Omental fat pad (tissue), 4 donors: ENCODE measurements at places on chromosomes 12 and 14. TPM values are rescaled to one million over a fixed set of nuclear protein-coding genes. Genes with fewer than 3 reads are reported as not detected.

DNA sequence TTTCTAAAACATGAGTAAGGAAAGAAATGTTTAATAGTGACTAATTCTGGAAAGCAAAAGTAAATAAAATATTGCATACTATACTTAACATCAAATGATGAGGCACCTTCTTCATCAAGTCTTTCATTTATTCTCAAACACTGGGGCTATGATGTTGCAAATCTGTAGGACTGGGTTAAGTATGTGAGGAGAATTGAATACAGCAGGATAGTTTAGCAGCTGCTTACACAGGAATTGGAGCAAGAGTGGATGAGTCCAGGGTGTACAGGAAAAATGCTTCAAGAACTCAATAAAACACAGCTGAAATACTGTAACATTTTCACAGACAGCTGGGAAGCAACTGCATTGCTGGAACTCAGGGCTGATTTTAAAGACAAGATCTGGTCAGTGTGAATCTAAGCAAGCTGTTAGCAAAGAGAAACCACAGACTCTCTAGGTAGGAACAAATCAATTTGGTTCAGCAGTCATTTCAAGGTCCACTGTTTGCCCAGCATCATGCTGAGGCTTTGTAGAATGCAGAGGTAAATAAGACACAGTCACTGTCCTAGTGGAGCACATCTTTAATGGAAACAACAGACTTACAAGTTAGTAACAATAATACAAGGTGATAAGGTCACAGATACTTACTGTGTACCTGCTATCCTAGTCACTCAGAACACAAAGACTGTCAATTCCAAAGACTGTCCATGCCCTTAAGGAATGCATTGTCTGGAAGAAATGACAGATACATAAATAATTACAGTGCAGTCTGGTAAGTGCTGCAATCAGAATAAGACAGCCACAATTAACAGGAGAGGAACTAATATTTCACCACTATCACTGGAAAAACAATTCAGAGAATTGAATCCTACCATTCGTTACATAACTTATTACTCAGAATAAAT lies 96.8 kb upstream of the DACT1 start:
- no peak for DNase-seq

DNA sequence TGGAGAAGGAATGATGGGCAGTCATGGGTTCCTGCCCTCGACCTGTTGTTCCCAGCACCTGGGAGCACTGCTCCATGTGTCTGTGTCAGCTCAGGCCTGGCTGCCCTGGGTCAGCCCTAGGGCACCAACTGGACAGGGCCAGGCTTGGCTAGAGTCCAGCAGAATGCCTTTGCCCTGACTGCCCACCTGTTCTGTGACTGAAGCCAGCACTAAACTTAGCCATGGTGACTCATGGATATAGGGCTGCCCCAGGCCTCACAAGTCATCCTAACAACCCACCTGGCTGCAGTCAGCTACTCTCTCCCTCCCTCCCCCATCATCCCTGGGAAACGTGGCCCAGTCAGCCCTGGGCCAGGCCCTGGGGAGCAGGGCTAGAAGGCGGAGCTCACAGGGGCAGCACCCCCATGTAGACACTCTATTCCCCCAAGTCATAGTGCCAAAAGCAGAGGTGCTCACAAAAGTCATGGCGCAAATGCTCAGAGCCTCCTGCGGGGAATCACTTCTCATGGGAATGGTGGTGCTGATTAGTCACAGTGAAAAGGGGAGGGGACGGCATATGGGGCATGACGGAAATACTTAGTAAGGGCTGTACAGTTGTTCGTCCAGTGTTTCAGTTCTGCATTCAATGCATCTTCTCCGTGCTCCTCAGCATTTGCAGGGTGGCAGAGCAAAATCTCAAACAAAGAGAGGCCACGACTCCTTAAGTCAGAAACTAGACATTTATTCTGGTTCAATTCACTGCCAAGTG lies 52.0 kb upstream of the NTF3 start:
- DNase-seq = no peak

- no peak for DNase-seq
These were observed 28.2 kb downstream of the PPFIBP1 start for GRCh38 chr12:27552235-27552634.

DNA sequence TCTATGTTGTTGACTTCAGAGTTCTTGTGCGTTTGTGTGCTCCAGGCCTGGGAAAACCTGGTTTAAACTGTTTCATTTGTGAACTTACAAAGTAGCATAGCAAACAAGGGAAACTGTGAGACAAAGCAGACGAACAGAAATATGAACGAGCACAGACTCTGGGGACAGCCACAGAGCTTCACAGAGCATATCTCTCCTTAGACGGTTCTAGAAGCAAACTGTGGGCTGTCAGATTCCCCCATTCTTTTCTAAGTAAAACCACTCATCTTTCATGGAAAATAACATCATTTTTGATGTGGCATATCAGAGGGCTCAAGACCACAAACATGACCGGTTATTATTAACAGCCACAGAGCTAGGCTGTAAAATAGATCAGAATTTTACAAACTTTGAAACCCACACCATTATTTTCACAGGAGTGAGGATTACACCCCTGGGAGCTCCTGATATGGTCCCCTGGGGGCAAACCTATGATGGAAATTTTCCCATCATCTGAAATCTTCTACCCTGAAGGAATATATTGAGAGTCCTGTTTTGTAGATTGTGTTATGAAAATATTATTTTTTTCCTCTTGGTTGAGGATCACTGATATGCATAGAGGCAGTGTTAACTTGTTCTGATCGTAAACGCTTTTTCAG lies 102.0 kb downstream of the ADGRD1 start:
- no peak for DNase-seq

DNA sequence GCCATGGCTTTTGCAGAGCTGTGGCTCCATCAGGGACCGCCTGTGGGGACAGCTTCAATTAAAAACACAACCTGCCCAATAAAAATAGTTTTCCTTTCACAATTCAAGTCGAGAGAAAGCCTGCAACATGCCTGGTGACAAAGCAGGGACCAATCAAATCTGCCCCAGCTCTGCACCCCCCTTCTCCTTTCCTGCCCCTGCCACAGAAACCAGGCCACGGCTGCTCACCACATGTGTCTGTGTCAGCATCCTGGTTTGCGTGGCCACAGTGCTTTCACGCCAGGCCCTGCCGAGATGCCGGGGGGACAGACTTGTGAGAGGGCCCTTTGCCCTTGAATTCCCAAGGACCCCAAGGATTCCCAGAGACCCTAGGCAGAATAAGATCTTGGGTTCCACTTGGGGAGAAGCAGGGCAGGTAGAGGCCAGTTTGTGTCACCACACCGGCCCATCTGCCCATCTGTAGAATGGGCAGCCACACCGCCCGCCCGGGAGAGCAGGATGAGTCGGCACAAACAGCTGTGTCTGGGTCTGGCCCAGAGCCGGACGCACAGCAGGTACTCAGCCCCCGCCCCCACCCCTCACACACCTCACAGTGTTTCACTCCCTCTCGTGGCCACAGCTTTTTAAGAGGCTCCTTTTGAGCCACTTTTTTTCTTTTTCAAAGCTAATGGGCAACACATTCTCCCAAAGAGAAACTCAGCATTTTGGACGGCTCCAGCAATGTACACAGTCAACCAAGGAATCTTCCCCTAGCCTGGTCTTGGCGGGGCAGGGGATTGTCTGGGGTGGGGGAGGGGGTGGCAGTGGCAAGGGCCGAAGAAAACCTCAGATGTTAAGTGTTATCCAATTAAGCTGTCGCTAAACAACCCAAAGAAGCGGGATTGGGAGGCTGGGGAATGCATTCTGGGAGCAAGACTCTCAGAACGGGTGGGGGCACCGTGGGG lies 41.5 kb downstream of the BCL11B start:
- DNase-seq = no peak

DNA sequence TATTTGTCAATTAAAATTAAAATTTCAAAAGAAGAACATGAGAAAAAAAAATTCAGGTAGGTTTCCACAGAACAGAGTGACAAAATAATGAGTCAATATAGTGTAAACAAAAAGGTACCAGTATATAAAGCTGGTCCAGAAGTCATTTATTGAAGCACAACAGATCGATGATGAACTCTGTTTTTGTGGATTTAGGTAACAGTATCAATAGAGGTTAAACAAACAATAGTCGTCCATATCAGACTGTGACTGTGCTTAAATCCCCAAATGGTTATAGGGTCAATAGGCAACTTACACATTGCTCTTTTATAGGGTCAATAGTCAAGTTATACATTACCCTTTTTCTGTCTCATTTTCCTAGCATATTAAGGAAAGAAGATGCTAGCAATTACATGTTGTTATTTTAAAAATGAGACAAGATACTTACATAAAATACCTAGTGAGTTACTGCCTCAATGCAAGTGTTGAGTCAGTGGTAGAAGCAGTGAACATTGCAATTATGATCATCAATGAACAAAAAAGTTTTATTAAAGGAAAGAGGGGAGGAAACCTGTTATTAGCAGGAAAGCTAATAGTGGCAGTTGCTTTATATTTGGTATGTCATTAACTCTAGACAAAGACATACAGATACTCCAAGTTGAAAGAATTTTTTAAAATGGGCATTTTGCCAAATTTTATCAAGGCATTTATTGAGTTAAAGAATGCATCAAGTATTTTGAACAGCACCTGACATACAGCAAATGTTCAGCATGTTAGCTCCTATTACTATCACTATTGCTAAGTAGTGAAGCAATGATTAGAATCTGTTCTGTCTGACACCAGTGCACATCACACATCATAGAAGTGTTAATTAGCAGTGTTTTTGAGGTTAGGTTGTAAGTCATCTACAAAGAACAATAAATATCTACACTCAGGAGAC lies 102.9 kb downstream of the CCER1 start:
- no peak for DNase-seq

DNA sequence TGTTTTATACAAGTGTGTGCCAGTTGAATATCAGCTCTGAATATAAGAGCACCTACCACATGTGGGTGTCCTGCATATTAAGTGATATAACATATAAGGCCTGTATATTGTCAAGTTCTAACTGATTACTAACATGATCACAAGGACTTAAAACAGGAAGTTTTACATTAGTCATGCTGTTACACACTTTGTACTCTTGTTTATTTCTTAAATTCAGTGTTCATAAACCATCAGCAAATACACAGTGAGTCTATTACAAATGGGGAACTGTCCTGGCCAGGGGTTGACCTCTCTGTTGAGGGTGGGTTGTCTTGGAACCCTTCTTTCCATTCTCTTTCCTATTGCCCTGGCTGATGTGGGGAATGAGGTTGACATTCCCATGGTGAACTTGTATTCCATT lies 19.1 kb downstream of the HELB start:
- DNase-seq = no peak

Gene LGR5
- not detected for total RNA-seq

Gene DUSP16
- 19.2 TPM for total RNA-seq

Gene LALBA
- total RNA-seq = not detected

Gene KCNJ8
- total RNA-seq = 20.4 TPM
